Lung microvascular endothelial cell (primary cell): ENCODE measurements at places on chromosomes 11 and 22. TPM values are rescaled to one million over a fixed set of nuclear protein-coding genes. Genes with fewer than 3 reads are reported as not detected.
A peak's percentile ranks its signal among the peaks of the same experiment; 100 is the strongest.

Gene RAG2
- not detected in 2 replicates for total RNA-seq

Gene FAM227A
- total RNA-seq = under 0.01 and 0.20 TPM in 2 replicates

DNA sequence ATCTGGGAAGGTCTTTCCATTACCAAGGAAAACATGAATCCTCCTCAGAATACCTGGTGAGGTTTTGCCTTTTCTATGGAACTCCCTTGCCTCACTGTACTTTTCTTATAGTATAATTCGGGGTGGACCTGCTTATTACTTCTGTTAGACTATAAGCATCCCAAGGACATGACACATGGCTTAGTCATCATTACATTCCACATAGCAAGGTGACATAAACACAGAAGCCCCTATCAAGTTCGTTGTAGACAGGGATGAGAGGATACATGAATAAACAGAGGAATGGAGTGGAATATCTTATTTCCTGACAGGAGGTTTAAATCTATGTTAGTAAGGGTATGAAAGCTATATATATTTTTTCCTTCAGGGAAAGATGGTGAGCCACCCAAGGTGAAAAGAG is 532.2 kb upstream of the CCDC90B start:
- peak; percentile 4 for DNase-seq

- DNase-seq = no peak
These were observed 11.3 kb upstream of the KCNJ5 start for GRCh38 chr11:128879817-128880216.

Gene SCARF2
- 4.6 and 6.5 TPM in 2 replicates for total RNA-seq

DNA sequence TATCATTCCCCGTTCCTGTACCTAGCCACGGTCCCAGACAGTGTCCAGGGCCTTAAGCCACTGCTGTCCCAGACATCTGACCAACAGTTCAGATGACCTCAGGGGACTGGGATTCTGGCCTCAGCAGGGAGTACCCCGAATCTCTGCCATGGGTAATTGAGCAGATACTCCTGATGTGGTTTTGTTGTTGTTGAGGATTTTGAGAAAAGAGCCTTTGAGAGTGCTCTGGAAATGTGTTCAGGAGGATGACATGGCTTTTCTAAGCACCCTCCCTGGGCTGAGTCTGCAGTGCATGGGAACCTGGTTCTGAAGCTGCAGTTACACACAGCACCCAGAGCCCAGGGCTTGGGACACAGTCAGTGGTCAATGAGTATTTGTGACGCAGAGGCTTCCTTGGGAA is 30.4 kb downstream of the ADAMTS15 start:
- DNase-seq = no peak

Gene PGA5
- total RNA-seq = not detected in 2 replicates
